ENCODE measurements at places on chromosomes 1 and 21.

DNA sequence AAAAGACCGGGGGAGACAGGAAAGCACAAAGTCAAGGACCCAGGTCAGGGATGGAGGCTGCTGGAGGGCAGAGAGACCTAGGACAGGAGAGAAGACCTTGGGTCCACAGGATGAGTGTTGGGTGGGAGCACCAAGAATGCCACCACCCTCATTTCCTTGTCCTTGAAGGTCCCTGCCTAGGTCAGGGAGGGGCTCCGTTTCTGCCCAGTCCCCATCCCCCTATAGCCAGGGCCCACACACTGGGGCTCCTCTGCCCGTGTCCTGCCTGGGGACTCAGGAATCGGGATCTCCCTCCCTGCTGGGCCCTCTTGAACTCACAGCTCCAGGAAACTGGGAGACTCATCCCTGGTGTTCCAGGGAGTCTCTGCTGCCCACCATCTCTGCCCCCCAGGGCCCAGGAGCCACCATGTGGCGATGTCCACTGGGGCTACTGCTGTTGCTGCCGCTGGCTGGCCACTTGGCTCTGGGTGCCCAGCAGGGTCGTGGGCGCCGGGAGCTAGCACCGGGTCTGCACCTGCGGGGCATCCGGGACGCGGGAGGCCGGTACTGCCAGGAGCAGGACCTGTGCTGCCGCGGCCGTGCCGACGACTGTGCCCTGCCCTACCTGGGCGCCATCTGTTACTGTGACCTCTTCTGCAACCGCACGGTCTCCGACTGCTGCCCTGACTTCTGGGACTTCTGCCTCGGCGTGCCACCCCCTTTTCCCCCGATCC lies 584 bp downstream of the TINAGL1 start:
- DNase-seq = no peak

DNA sequence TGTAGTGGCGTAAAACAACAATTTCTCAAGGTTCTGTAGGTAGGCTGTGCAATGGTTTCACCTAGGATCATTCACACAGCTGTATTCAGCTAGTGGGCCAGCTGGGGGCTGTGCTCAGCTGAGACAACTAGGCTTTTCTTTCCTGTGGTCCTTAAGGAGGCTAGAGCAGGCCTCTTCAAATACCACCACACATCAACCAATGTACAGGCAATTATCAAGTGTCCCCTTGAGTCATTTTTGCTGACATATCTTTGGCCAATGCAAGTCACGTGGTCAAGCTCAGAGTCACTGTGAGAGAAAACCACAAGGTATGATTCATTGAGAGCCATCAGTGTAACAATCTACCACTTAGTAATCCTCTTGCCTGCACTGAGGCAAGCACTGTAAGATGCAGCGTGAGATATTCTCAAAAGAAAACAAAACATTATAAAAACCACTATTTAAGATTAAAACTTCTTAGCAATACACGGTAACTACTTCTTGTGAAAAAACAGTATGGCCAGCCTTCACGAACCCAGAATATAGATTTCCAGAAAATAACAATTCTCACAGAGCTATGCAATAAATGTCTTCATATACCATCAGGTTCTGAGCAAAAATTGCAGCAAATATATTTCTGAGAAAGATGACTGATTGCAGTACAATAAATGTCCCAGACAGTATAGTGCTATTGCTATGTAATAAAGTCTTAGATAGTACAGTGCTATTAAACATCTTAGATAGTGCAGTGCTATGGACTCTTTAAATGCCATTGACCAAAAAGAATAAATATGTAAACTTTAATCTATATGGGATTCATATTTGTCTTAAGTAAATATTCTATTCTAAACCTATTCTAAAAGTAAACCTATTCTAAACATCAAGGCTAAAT lies 55.3 kb downstream of the NME7 start:
- DNase-seq = peak; percentile 98

DNA sequence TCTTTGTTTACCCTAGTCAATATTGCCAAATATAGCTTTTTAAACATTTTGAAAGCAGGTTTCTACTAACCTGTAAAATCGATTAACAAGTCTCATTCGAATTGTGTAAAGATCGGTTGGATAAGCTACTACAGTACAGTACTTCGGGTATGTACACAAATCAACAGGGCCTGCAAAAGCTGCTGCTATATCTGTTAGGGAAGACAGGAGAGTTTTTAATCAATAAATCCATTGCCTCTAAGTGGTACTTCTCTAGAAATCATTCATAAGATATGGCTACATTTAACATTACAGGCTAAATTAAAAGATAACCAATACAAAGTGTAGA lies 34.8 kb upstream of the PSMG1 start:
- no peak for DNase-seq

- DNase-seq = no peak
These were observed 38.5 kb upstream of the SLC19A1 start for GRCh38 chr21:45580576-45581321.

DNA sequence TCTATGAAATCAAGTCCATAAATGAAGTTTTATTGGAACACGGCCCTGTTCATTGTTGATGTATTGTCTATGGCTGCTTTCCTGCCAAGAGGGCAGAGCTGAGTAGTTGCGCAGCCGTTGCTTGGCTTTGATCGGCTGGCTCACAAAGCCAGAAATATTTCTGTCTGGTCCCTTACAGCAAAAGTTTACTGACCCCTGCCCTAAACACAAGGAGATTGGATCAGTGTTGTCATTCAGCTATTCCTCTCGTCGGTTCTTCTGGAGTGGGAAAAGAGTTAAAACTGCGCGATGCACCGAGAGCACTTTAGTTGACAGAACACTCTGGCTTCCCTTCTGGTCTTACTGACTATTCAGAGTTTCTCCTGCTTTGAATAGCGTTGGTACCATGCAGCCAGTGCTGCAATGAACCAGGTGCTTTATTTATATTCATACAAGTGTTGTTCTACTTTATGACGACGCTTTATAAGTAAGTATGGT lies 868 bp downstream of the ZBTB40 start:
- peak; percentile 41 for DNase-seq

DNA sequence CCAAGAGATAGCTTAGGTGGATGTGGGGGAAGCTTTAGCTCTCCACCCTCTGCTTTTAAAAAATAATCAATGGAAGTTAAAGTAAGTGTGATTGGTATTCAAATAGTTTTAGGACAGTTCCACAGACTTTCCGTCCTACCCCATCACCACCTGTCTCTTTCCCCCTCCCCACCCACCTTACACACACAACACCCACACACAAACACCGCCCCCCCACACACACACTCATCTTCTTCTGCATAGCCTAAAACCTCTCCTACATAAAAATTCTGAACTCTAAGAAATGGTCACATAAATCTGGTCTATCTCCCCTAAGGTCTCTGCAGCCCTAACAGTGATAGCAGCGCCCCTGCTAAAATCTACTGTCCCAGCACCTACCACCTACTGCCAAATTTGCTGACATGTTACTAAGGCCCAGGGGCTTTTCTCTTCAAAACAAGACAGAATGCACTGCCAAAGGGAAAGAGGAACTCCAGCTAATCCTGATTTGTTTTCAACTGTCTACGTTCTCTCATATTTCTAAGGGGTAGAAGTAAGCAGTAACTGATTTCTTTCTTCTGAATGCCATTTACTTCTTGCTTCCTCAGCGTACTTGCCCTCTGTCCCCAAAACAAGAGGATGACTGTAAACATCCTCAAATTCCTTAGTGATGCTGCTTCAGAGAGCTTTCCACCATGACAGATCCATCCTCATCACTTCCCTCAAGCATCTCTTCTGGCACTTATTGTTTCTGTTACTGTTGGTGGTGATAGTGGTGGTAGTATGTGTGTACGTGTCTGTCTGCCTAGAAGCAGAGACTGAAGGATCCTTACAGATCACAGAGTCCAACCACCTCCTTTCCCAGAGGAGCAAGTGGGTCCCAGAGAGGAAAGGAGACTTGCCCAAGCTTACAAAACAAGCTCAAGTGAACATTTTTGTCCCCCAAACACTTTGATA lies 56.8 kb downstream of the LUZP1 start:
- DNase-seq = no peak

- DNase-seq = no peak
These were observed 21.6 kb downstream of the PTGFRN start for GRCh38 chr1:116931016-116931918.

DNA sequence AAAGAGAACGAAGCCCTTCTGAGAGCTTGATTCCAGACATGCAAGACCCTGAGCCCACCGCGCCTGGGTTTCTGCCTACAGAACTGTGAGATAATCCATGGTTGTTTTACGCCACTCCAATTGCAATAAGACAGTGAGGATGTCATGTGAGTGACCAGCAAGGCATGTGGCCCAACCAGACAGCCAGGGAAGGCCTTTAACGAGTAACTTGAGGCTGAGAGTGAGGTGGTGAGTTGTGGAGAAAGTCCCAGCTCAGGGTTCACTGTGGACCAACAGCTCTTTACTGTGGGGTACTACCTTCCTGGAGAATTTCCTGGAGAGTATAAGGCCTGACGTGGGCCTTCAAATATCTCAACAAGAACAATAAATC lies 153.9 kb downstream of the ETS2 start:
- DNase-seq = no peak

- peak; percentile 58 for DNase-seq
These were observed 74.1 kb downstream of the CD46 start for GRCh38 chr1:207825719-207826556.

DNA sequence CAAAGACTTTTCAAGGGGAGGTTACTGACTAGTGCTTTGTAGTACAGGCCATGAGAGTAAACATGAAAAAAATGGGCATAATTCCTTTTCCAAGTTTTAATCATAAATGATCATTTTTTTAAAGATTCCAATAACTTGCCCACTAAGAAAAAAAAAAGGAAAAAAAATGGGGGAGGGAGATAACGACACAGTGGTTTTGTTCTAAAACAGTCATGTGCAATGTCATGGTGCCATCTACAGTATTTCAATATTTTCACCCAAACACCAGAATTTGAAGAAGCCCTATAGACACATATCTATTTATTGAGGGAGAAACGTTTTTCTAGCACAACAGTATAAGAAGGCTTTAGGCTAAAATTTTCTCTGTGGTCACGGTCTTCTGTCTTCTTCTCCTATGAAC lies 250.2 kb downstream of the LTN1 start:
- DNase-seq = peak; percentile 52

GRCh38 chr1:173415490-173415889 lies 61.6 kb upstream of the PRDX6 start:
- DNase-seq = no peak

- DNase-seq = peak; percentile 74
These were observed 42.8 kb downstream of the RTCA start for GRCh38 chr1:100308777-100309176.

DNA sequence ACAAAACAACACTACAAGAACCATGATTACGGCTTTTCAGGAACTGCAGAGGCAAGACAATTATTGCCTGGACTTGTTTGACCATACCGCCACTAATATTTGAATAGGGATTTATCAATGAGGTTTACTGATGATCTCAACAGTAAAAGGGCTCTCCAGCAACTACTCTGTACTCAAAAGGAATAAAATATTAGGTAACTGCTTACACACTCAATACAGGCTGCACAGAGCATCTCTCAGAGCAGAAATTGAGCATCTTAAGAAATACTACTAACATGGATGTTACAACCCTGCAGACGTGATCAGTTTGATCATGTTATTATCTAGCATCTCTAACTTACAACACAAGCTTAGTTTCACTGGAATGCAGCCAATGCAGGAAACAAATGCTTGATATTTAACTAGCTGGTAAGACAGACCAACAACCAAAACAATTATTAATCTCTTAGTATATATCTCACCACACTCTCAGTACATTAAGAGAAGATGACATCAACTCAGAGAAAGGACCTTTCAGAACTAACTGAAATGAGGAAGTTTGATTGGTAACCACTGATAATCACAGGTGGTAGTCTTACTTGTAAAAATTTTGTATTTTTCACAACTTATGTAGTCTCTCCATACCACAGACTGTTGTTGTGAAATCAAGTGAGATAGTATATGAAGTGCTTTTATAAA lies 52.2 kb downstream of the PUM1 start:
- peak; percentile 86 for DNase-seq

DNA sequence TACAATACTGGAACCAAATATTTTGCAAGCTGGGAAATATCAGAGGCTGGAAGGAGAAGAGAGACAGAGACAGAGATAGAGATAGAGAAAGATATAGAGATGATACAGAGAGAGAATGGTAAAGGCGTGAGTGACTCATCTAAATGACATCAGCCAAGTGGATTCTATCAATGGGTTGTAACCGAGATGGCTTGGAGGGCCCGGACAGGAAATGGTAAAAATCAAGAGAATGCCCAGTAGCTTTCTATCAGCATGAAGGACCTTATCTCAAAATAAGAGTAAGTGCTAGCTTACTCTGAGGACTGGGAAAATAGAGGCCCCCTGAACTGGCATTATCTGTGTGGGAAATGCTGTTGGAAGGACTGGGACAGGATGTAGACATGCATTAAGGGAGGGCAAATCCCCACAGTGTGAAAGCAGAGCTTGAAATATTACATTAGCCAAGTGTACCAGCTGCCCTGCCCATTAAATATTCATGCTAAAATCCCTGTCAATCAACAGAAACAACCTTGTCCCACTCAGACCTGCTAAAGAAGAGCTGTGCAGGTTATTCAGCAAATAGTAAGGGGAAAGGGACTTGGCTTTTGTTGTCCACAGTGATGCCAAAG lies 76.6 kb upstream of the ZNF644 start:
- DNase-seq = peak; percentile 28

GRCh38 chr1:189434461-189434860 lies 1043.2 kb downstream of the BRINP3 start:
- peak; percentile 3 for DNase-seq

DNA sequence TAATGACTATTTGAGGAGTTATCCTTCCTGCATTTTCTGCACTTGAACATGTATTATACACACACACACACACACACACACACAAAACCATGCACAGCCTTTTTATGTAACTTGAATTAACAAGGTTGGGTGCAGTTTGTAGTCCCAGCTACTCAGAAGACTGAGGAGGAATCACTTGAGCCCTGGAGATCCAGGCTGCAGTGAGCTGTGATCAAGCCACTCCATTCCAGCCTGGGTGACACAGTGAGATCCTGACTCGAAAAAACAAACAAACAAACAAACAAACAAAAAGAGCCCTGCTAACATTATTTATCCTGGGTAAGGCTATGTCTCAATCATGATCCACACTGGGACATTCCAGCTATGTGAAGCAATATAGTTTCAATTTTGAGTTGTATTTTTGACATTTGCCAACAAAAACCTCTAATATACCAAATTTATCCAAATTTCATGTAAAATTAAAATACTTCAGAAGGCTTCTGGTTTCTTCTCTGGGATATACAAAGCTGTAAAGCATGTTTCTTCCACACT lies 156.8 kb downstream of the NTPCR start:
- DNase-seq = peak; percentile 34

DNA sequence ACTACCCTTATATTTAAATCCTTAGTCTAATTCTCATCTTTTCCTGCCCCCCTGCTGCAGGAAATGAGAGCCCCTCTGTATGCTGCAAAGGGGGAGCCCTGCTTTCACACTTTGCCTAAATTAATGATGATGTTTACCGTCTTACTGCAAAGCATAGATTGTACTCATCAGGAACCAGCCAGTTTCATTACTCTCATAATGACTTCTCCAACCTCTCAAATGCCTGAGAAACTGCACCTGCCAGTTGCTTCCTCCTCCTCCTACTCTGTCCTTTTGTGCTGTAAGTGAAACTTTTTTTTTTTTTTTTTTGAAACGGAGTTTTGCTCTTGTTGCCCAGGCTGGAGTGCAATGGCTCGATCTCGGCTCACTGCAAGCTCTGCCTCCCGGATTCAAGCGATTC lies 101.7 kb downstream of the ADSS2 start:
- no peak for DNase-seq

GRCh38 chr1:109468903-109469302 lies 2.6 kb downstream of the SYPL2 start:
- no peak for DNase-seq

GRCh38 chr1:229209386-229209785 lies 61.5 kb upstream of the RAB4A start:
- no peak for DNase-seq

GRCh38 chr1:178530037-178530402 lies 17.1 kb downstream of the TEX35 start:
- peak; percentile 87 for DNase-seq

Data from bronchial epithelial cell (primary cell).